Posterior cingulate gyrus (tissue), 11 donors: ENCODE measurements at places on chromosomes 3 and 15.

GRCh38 chr3:18434711-18435110 is 9.6 kb upstream of the SATB1 start:
- no peak for DNase-seq

DNA sequence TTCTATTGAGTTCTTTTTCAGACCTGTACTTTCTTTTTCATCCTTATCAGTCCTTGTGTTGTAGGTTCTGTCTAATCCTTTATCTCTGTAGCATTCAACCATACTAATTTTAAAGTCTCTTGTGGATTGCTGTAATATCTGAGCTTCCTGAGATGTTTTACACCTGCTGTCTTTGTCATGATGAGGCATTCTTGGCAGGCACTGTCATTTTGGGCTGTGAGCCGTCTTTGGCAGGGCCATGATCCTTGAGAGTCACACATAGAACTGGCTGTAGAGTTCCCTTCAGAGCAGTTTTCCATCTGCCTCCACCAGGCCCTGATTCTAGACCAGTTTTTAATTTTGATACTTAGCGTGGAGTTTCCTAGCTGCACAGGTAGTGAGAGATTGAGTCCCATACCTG is 6.7 kb downstream of the EFCC1 start:
- DNase-seq = no peak

- DNase-seq = no peak
These were observed 106.6 kb upstream of the TMC3 start for GRCh38 chr15:81480645-81481053.

DNA sequence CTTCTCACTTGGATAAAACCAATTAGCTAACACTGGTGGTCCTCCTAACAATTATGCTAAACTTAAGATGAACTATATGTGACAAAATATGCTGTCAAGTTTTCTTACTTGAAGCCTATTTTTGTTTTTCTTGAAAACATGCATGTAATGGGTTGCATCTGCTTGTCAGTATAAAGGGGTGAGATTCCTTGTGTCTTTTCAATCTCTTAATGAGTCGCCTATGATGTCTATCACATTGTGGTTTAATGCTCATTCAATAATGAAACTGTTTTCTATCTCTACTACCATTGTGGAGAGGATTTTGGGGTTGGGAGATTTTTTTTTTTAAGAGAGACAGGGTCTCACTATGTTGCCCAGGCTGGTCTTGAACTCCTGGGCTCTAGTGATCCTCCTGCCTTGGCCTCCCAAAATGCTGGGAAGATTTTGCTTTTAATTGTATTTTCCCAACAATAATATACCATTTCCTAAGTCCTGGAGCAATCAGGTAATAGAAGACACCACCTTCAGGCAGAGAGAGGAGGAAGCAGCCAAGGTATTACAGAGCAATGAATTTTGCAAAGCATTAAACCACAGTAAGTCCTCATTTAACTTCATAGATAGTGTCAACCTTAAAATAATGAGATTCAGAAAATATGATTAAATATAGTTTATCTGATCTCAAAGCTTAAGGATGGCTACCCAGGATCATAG is 17.4 kb upstream of the TRMT10C start:
- DNase-seq = no peak

GRCh38 chr15:40591389-40591788 is 2.7 kb upstream of the KNL1 start:
- no peak for DNase-seq

GRCh38 chr3:115660646-115661337 is 37.5 kb downstream of the GAP43 start:
- no peak for DNase-seq

DNA sequence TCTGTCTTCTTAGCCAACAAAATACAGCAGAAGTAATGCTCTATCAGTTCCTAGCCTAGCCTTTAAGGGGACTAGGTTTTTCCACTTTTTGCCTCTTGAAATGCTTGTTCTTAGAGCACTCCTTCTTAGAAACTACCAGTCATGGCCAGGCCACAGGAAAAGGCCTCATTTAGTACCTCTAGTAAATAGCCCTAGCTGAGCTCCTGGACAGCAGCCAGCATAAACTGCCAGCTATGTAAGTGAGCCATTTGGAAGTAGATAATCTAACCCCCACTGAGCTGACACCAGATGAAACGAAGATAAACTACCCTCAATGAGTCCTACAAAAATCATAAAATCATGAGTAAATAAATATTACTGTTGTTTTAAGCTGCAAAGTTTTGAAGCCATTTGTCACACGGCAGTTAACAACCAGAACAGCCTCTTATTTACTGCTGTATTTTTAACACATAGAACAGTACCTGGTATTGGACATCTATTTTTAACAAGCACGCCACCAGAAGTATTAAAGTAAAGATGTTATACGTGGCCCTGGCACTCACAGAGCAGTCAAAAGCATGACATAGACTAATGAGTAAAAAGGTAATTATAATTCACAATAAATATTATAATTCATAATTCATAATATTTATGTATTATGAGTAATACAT is 12.0 kb downstream of the TBC1D5 start:
- DNase-seq = no peak

DNA sequence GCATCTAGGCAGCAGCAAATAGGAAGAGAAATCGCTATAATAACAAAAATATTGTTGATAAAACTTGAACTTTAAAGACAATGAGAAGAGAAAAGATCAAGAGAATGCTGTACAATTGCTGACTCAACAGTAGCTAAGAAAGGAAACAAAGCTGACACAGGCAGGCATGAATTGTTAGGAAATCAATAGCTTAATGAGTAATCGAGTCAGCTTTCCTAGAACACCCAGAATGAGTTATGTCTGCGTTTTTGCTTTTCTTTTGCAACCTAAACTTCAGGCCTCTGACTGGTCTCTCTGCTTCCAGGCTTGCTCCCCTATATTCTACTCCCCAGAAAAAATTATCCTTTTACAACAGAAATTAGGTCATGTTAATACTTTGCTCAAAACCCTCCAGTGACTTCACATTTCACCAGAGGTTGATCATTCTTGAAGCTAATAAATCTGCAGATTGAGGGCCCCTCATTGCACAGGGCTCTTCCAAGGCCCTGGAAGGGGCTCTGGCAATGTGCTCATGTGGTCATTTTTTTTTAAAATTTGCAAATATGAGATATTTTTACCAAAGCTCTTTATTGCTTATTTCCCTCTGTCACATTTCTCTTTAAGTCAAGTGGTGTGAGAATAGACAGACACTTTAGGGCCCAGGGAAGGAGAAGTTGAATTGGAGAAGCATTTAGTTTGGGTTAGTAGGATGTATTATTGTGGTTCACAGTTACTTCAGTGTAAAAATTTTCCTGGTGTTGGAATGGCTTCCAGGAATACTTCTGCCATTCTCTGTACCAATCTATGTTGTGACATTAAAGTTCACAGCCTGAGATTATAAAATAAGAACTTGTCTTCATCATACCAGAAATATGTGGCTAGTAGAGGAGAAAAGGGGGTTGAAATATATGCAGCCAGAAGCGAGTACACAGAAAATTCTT is 116.3 kb downstream of the TMCO5A start:
- no peak for DNase-seq

DNA sequence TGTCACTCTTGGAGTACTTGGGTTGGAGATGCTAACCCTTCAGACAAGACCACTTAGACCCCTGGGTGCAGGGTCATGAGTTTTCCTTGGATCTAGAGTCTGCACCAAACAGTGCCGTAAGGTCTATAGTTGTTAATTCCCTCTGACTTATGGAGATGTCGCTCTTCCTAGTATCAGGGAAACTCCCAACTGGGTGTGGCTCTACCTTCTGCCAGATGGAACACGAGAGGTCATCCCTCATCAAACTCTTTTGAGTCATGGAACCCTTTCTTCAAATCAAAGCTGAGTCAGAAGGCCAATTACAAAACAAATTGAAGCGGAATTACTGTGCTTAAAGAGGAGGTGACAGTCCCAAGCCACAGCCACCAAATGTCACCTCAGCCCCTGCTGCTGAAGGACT is 514.9 kb upstream of the PROK2 start:
- DNase-seq = peak; percentile 22

- DNase-seq = no peak
These were observed 45.7 kb downstream of the PGBD4 start for GRCh38 chr15:34147371-34148140.

DNA sequence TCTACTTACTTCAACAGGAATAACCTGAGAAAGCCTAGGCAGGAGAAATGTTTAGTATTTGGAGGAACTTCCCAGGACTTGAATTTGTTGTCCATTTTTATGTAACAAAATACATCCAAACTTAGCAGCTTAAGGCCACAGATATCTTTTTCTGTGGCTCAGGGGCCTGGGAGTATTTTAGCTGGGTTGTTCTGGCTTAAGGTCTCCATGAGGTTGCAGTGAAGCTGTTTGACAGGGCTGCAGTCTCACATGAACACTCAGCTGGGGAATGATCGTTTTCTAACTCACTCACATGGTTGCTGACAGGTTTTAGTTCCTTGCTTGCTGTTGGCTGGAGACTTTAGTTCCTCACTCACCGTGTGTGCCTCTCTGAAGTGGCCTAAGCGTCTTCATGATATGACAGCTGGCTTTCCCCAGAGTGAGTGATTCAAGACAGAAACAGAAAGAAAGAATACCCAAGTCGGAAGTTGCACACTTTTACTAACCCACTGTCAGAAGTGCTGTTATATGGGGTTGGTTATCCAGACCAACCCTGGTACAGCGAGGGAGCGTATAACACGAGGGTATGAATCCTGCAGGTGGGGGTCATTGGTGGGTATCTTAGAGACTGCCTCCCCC is 229.7 kb upstream of the TBL1XR1 start:
- DNase-seq = no peak

DNA sequence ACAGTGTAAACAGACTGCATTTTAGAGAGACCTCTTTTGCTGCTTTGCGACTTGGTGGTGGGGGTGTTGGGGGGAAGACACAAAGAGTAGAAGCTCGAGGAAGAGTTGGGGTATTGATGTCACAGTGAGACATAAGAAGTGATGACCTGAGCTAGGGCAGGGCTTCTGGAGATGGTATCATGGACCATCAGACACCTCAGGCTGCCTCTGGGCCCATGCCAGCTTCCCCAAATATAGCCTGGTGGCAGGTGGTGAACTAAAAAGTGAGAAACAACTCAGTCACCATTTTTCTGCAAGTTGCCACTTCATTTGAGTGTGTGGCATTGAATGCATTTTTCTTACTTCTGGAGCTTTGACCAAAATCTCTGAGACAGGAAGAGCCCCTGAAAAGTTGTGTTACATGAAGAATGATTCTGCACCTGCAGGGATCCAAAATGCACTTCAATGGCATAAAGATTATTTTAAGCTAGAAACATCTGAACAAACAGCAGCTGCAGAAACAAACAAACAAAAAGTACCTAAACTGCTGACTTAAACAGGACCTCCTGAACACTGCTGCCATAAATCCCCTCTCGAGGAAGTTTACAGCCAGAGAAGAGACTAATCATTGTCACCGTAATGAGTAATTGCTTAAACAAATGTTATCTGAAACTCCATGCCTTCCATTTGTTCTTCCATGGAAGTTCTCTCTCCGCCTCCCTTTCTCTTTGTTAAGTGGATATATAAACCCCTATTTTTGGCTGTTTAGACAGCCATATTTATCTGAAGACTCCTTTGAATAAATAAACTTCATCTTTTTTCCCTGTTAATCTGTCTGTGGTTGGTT is 15.2 kb upstream of the XIRP1 start:
- DNase-seq = no peak

DNA sequence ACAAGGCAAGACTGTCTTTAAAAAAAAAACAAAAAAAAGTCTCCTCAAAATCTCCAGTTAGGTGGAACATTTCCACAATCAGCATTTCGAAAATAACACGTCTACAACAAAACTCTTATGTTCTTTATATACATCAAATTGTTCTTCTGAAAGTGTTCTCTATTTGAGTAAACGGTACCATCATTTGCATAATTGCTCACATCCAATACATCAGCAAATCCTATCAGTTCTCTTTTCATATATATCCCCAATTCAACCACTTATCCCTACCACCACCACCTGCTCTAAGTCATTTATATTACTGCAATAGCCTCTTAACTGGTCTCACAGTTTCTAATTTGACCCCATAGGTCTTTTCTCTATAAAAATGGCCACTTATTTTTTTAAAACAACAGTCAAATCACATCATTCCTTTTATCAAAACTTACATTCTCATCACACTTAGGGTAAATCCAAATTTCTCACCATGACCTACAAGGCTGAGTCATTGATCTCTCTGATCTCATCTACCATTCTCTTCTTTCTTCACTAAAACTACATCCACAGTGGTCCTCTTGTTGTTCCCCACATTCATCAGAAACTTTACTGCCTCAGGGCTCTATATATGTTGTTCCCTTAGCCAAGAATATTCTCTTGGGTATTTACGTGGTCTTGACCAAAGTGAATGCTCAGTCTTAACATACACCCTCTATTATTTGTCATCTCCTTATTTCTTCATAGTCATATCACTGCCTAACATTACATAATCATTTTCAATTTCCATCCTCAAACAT is 237.0 kb downstream of the SCAPER start:
- DNase-seq = no peak

DNA sequence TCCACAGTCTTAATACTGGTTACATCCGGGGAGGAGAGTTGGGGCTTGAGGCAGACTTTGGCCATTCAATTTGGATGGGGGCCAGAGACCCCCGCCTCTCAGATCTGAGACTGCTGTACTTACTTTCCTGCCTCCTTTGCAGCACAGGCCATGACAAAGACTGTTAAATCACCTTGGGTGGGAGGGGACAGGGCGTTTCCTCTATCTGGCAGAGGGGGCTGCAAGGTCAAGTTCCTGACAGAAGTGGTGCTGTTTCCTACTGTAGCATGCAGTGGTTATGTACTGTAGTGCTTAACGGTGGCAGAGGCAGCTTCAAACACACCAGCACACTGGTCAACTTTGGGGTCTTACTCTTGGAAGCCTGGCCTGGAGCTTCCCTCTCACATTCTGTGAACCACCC is 261.2 kb upstream of the LRRFIP2 start:
- no peak for DNase-seq

DNA sequence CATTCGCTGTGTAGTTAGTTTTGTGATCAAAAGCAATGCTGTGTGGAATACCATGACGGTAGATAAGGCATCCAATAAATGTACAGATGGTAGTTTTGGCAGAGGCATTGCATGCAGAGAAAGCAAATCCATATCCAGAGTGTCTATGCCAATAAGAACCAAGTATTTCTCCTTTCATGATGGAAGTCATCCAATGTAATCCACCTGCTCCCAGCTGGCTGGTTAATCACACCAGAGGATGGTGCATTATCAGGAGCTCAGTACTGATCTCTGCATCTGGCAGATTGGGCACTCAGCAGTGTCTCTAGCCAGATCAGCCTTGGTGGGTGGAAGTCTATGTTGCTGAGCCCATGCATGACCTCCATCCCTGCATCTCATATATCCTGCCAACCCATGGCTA is 677.7 kb upstream of the NECTIN3 start:
- no peak for DNase-seq

- DNase-seq = no peak
These were observed 849.8 kb downstream of the NSUN3 start for GRCh38 chr3:94912656-94913055.
